ENCODE measurements at places on chromosomes 12 and 14.

- no peak for DNase-seq
These were observed 51.9 kb upstream of the PTHLH start for GRCh38 chr12:28024231-28024995.

- no peak for DNase-seq
These were observed 161.0 kb downstream of the SLC38A4 start for GRCh38 chr12:46664761-46665287.

GRCh38 chr12:132579744-132580143 is 30.6 kb downstream of the LRCOL1 start:
- no peak for DNase-seq

DNA sequence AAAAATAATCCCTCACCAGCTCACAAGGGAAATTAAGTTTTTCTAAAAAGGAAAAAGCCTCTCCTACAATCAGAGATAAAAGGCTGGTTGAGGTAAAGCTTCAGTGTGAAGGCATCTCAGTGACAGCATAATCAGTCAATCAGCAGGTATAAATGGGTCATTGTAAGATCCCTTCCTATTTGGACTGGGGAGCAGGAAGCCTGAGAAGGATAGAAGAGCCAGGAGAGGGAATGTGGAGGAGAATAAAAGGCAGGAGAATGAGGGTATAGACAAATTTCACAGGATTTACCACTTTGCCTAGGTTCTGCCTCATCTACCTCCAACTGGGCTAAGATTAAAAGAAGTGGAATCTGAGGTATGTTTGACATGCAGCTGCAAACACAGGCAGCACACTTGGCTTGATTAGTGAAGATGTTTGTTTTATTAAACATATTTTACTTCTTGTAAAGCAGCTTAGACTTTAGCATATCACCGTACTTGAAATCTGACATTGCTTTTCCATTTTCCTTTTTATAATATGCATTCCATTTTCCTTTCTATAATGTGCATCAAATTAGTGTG is 479.1 kb upstream of the USP15 start:
- no peak for DNase-seq

- no peak for DNase-seq
These were observed 125.0 kb downstream of the AKAP6 start for GRCh38 chr14:32453857-32454810.

Measured in CD4-positive, alpha-beta T cell treated with Interleukin-6 for 4 hours (primary cell).